Ecto neural progenitor cell (in vitro differentiated cells): ENCODE measurements at places on chromosomes 7 and 10.

- DNase-seq, result peak; percentile 37
Measured at GRCh38 chr7:4080954-4081353, 601.1 kb upstream of the FOXK1 start.

DNA sequence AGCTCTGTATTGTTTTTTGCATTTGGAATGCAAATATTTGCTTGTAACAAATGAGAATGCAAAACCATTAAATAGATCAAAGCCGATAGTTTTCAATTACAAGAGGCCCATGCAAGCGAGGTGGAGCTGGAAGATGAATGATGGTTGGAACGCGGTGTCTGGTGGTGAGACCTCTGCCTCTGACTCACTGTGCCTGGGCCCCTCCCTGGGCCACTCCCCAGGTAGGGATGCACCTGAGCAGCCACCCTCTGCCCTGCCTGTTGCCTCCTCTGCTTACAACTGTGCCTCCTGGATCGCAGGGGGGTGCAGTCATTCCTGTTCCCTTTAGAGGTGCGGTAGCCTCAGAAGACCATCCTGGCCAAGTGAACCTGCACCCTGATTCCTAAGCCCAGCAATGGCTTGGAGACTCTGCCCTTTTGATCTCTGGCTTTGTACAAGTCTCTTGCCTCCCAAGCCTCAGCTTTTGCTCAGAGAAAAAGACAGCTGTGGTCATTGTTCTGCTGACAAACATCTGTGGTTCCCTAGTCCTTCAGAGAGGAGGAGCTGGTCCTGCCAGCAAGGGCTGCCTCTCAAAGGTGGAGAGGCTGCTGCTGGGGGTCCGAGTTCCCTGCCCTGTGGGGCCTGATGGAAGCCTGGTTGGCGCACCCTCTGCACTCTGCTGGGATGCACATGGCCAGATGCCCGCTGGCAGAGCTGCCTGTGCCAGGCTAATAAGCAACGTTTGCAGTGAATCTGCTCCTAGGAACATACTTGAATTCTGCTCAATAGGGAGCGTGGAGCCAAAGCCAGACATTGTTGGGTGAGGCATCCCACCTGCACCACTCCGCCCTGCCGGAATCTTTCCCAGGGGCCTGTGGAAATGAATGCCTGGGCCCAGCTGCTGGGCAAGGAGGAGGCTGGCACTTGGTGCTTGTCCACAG is 126.3 kb upstream of the TCERG1L start:
- no peak for DNase-seq

DNA sequence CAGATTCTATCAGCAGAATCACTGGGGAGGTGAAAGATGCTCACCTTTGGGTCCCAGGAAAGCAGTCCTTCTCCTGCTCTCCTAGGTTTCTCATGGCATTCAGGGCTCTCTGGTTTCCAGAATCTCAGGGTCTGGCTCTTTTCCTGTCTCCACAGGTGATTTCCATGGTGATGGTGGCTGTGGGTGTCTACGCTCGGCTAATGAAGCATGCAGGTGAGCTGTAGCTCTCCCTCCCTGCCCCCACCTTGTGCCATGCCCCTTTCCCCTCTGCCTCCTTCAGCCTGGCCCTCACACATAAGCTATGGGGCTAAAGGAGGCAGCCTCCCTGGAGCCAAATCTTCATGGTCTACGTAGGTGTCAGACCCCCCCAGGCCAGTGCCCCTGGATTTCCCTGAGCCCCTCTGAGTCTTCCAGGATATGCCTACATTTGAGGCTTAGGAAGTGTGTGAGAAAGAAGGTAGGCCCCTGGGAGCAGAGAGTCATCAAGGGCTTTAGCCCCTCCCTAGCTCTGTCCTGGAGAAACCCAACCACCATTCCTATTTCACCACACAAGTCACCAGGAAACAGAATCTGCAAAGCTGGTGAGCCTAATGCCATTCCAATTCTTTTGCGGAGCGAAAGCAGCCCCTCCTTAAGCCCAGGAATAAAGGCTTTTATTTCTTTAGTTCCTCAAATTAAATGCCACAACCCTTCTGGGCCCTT is 17.2 kb downstream of the TSPAN33 start:
- no peak for DNase-seq

DNA sequence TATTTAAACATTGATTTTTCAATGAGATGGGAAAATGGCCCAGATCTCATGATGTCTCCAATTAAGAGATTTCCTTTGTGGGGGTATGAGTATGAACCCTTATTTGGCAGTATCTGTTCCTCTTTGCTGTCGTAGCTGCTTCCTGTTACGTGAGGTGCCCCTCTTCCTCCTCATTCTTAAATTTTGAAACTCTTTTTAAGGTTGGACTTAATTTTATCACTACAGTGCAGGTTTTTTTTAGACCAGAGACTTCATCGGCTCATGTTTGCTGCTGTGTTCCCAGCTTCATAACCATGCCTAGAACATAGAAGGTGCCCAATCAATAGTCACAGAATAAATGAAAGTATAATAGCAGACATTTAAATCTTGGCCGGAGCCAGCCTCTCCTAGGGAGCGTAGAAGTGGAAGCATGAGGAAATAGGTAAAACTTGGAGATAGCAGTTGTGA is 2.4 kb downstream of the MIOS start:
- DNase-seq, result no peak

DNA sequence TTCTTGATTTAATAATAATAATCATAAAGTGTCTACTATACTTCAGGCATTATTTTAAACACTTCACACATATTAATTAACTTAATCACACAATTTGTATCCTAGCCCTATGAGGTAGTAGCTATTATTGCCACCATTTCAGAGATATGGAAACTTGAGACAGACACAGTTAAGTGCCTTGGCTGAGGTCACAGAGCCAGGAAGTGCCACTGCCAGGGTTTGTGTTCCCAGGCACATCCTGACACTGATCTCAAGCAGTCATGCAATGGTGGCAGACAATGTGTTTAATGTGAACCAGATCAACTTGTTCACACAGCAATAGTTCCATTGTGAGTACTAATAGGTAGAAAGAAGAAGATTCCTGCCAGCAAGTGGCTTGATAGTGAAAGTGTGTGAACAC is 666.0 kb downstream of the SUGCT start:
- DNase-seq, result no peak

GRCh38 chr7:105905209-105905909 is 29.0 kb upstream of the ATXN7L1 start:
- DNase-seq, result no peak

- no peak for DNase-seq
Measured at GRCh38 chr7:69585169-69585568, 13.1 kb upstream of the AUTS2 start.

GRCh38 chr10:124546055-124546369 is 84.4 kb downstream of the LHPP start:
- DNase-seq, result no peak

DNA sequence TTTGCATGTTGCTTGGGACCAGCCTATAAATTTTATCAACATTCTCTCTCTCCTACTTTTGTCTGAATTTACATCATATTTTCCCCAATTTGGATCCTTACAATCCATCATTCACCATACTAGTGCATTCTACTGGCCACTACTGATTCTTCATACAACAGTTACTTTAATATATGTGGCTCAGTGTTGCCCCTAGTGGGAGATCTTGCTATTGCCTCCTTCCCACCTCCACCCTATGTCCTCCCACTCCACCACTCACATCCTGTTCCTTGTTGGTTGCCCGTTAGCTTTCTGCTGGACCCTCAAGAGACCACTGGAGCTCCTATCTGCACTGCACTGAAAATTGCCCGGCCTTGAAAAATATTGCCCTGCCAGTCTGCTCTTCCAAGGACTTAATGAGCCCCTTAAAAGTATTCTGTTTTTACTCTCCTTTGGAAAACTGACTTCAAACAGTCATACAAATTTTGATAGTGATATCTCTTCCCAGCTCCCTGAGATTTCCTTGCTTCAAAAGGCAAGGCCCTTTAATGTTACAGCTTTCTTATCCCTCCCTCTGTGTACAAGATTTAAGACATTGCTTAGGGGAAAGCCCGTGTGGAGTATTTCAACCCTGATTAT is 243.2 kb upstream of the TMEM229A start:
- DNase-seq, result no peak

DNA sequence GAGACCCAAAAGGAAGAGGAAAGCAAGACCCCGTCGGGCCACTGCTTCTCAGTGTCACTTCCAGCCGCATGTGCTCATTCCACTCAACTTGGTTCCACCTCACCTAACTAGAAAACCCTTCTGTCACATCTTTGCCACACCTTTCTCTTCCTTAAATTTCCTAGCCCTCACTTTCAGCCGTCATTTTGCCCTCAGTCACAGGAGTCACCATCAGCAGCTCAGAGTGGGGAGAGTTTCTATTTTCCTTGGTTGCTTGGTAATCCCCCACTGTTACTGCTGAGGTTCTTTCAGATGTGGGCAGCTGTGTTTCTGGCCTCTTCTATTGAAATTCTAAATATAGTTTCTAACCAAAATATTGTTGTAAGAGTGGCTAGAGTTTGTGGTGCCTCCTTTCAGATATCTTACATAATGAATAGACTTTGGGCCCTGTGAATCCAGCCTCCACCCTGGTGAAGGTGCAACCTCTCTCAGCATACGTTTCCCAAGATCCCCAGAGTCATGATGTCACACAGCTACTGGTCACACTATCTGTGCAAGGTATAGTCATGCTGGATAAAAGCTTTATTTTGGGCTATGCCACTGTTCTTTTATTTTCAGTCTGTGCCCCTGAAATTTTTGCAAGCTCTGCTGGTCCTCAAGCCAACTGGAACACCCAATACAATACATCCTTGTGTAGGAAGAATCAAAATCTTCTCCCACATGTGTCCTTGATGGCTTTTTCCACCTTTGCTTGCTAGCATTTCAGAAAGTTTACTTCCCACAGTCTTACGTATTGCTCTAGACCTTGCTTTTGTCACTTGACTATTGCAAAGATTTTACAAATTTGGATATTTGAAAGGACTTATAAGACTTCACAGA is 9.2 kb downstream of the AGBL3 start:
- DNase-seq, result no peak

DNA sequence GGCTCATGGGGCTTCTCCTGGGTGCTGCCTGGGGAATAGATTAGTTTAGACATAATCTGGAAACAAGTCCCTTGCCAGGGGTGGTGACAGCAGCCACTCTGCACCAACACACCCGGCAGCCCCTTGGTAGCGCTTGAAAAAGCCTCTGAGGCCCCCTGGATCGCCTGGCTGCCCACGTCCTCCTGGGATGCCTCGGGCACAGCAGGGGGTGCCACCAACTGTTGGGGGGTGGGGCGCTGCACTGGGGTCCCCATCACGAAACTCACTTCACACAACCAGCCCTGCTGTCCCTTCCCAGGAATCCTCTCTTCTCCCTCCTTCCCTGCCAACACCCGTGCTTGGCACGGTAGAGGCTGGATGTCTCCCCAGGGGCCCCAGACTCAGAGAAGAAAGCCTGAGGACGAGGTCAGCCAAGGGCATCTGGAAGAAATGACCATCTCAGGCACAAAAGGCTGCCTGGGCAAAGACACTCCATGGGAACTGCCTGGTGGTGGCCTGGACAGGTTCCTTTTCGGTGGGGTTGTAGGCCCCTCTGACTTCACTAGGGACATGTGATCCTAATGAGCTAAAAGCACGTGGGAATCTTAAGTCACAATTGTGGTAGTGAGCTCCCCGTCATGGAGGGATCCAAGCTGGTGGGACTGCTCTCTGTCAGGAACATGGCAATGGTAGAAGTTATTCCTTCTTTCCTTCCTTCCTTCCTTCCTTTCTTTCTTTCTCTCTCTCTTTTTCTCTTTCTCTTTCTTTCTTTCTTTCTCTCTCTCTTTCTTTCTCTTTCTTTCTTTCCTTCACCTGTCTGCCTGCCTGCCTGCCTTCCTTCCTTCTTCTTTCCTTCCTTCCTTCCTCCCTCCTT is 11.3 kb downstream of the TMEM270 start:
- DNase-seq, result no peak

- DNase-seq, result no peak
Measured at GRCh38 chr7:41459183-41459582, 243.7 kb downstream of the INHBA start.

DNA sequence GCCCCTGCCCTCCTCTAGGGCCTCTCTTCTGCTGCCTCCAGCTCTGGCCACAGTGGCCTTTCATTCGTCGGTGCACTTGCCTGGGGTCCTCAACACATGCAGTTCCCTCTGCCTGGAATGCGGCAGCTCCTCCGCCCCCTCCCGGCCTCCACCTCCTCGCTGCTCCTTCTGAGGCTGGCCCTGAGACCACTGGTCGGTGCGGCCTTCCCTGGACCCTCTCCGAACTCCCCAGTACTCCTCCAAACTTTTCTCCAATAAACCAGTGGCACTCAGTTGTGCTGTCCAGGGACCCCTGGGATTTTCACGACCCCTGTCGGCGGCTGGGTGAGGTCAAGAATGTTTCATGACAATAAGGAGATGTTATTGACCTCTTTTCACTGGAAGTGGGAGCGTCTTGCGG is 53.5 kb downstream of the BMS1 start:
- DNase-seq, result no peak

DNA sequence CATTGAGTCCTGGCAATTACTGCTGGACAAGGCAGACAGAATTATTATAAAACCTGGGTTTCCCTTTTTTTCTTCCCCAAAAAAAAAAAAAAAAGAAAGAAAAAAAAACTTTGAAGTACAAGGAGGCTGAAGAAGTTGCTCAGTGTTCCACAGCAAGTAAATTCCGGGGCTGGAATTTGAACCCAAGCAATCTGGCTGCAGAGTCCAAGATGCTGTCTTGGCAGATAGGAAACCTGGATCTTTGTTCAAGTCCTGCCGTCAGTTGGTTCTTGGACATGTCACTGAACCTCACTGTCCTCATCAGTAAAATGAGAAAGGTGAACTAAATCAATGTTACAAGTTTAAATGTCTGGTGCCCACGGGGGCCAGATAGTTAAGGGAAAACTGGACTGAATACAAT is 35.3 kb downstream of the ARID5B start:
- DNase-seq, result no peak

DNA sequence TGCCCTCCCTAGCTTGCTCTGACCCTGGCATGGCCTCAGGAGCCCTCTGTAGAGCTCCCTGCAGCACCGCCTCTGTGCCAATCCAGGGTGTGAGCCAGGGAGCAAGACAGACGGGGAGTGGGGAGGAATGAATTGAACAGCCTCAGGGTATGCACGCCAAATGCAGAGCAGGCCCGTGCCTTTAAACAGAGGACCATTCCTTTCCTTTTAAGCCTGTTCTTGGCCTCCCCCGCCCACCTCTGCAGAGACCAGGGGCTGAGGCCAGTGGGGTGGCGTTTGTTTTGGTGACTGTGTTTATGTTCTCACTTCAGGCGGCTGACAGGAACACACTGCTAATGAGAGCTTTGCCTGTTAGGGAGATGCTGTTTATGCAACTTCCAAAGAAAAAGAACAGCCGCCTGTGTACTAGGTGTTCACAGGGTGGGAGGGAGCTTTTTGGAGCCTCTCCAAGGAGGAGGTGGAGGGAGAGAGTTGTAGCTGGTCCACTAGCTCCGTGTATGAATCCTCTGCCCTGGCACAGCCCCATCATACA is 528.1 kb upstream of the DPP6 start:
- no peak for DNase-seq

GRCh38 chr10:125082881-125083575 is 77.3 kb downstream of the CTBP2 start:
- no peak for DNase-seq
